Uterine smooth muscle cell (primary cell): ENCODE measurements at places on chromosomes 12 and 14. TPM values are rescaled to one million over a fixed set of nuclear protein-coding genes. Genes with fewer than 3 reads are reported as not detected.

The FAM186B gene
- 0.12 and 0.22 TPM in 2 replicates for total RNA-seq

The ANKRD33 gene
- 0.11 and 0.12 TPM in 2 replicates for total RNA-seq

The RFX4 gene
- total RNA-seq, result not detected in 2 replicates

The OR6C2 gene
- total RNA-seq, result not detected in 2 replicates

The SYNJ2BP gene
- 17.2 and 17.3 TPM in 2 replicates for total RNA-seq
